ENCODE measurements at places on chromosomes 6 and 20.

DNA sequence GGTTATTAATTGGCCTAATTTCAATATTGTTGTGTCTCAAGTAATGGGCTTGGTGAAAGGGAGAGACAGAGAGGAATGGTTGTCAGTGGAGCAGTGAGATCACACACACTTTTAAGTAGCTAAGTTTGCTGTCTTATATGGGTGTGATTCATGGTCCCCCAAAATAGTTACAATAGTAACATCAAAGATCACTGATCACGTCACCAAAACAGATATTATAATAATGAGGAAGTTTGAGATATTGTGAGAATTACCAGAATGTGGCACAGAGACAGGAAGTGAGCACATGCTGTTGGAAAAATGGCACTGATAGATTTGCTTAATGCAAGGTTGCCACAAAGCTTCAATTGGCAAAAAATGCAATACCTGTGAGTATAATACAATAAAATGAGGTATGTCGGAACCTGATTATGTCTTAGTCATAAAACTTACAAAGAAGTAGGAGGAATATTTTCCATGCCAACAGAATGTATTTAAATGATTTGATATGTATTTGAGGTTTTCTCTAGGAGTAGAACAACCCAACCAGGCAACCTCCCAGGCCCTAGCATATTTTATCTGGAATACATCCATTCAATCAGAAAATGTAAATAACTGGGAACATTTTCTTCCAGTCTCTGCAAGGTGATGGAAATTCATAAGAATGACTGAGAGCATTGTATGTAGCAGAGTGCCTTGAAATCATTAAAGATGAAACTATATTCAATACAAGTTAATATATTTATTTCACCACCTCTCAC lies 167.8 kb downstream of the CARMIL1 start:
- DNase-seq, result no peak

DNA sequence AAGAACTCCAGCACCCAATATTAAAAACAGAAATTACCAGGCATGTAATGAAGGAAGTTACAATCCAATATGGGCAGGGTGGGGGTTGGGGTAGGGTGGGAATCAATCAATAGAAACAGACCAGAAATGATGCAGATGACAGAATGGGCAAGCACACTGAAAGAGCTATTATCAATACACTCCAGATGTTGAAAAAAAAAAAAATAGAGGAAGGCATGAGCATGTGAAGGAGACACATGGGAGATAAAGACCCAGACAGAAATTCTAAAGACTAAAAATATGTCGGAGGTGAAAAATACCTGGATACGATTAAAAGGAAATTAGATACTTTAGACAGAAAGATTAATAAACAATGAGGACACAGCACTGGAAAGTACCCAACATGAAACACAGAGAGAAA lies 19.1 kb upstream of the ZC3H12D start:
- DNase-seq, result no peak

GRCh38 chr6:16967470-16967817 lies 134.4 kb upstream of the STMND1 start:
- no peak for DNase-seq

GRCh38 chr6:111718326-111718725 lies 112.6 kb upstream of the TRAF3IP2 start:
- DNase-seq, result no peak

GRCh38 chr6:116472706-116473105 lies 11.5 kb downstream of the CALHM6 start:
- no peak for DNase-seq

GRCh38 chr6:158877716-158878115 lies 58.5 kb upstream of the EZR start:
- no peak for DNase-seq

DNA sequence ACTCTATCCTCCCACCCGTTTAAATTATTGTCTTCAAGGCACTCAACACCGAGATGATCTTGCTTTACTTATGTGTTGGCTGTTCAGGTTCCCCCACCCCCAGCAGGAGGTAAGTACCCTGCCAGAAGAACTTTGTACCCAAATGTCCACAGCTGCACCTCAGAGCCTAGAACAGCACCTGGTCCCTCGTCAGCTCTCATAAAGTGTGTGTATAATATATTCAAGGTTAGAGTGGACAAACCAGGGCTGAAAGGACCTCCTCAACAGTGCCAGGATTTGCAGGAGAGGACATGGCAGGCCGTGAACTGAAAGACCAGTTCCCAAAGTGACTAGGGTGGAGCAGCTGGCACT lies 5.9 kb upstream of the CPXM1 start:
- DNase-seq, result no peak

GRCh38 chr6:3108746-3109414 lies 9.6 kb upstream of the BPHL start:
- DNase-seq, result no peak

- no peak for DNase-seq
These were observed 220.7 kb upstream of the NOX3 start for GRCh38 chr6:155676346-155676745.

DNA sequence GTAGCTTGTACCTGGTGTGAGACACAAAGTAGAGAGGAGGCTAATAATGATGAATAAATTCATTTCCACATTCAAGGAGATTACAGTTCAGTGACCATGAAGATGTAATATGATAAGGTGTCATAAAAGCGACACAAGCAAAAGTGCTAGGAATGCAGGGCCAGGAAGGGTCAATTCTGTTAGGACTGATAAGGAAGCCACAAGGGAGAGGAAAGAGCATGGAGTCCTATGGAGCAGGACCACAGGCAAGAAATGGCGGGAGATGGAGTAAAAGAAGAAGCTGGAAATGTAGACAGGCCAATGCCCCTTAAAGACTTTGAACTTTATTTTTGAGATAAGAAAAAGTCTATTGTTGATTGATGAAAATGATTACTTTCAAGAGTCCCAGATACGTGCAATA lies 161.8 kb upstream of the KCNK16 start:
- no peak for DNase-seq

DNA sequence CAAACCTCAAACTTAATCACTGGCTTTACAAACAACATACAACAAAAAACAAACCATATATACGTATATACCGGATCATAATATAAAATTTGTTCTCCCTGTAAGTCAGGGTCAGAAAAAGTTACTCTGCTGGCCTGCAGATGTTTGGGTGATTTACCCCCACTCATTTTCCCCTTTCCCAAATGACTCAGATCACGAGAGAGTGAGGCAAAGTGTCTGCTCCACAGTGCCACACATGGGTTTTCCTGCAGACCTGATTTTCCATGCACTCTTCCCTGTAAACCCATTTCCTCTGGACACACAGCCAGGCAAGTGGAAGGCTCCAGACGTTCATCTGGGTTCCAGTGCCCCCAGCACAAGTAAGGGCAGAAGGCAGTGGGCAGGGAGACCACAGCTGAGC lies 23.5 kb downstream of the GFOD1 start:
- no peak for DNase-seq

DNA sequence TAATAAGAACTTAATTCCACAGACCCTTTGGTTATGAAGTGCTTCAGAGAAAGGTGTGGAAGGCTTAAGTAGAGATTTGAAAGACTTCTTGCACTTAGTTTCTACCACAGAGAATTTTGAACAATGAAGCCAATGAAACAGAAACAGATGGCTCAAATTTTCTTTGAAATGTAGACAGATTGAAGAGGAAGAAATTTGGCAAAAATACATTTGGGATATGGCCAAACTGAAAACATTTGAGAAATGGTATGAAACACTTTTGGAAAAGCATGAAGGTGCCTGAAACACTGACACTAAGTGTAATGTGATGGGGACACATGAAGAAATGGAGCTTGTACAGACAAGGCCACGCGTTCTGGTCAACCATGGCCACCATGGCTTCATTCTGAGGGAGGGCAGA lies 272.4 kb upstream of the EXOC2 start:
- DNase-seq, result no peak

GRCh38 chr6:100261486-100261885 lies 203.2 kb downstream of the SIM1 start:
- no peak for DNase-seq

DNA sequence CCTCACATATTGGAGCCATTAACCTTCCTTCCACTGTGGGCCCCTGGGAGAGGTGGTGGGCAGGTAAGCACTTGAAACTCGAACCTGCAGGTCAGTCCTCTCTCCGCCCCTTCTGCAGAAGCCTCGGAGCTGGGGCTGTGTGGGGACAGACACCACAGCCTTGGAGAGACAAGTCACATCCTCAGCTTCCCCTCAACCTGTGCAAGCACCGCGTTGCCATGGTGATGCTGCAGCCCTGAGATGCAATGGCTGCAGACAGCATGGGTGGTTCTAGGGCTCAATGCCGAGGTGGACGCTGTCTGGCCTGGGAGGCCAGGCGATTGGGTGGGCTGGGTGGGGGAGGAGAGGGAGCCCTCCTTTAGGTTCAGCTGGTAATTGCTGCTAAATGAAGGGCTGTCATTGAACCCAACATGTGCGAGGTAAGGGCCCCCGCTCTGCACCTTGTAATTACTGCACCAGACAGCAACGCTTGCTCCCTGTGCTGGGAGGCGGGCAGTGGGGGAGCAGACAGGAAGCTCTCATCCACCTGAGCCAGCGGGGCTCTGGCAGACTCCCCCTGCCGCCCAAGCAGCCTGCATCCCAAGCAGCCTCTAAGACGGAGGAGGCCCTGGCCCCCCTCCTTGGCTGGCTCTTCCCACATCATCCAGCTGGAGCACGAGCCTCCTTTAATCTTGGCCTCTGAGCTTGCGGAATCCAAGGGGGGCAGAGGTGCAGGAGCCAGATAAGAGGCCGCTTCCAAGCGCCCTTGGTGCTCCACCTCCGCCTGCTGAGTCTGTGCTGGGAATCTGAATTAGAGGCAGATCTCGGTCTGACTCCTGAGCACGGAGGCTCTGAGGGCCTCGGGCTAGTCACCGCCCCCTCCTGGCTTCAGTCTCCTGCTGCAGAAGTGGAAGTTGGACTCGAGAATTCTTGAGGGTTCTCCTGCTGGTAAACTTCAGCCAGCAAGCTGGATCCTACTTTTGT lies 39.8 kb upstream of the CDH22 start:
- DNase-seq, result peak; percentile 28

- DNase-seq, result no peak
These were observed 102.1 kb downstream of the DLGAP4 start for GRCh38 chr20:36408219-36408618.

- no peak for DNase-seq
These were observed 411.7 kb upstream of the SOX4 start for GRCh38 chr6:21181866-21182265.

- no peak for DNase-seq
These were observed 297.3 kb downstream of the PHACTR1 start for GRCh38 chr6:13013681-13014503.

GRCh38 chr6:152976749-152977148 lies 6.1 kb downstream of the FBXO5 start:
- DNase-seq, result no peak

DNA sequence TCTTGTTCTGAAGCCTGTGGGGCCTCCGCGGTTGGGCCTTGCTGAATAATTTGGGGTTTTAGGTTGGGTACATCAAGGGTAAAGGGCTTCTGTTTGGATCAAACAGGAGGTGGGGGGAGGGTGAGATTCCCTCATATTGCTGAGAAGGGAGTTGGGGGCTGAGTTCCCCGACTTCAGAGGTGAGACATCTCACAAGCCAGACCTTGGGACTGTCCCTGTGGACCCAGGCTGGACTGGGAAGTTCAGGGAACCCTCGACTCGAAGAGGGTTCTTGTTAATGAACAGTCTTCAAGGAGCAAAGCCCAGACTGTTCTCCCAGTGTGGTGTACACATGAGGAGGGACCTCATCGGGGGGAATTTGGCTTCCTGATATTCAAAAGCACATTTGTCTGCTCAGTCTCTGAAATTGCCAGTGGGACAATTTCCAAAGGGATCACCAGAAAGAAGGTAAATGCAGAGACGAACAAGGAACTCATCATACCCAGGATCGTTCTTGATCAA lies 118.5 kb downstream of the SYCP2 start:
- DNase-seq, result no peak

All from midbrain (tissue), 1 donor.